A673 (cell line): ENCODE measurements at places on chromosomes 4 and X. TPM values are rescaled to one million over a fixed set of nuclear protein-coding genes. Genes with fewer than 3 reads are reported as not detected.

CCKAR gene
- not detected in 2 replicates for total RNA-seq

RAI2 gene
- not detected in 2 replicates for total RNA-seq

ANXA10 gene
- not detected in 2 replicates for total RNA-seq

ACE2 gene
- not detected in 2 replicates for total RNA-seq

RNF128 gene
- not detected in 2 replicates for total RNA-seq

NPY2R gene
- not detected in 2 replicates for total RNA-seq

NPY5R gene
- total RNA-seq, result 7.1 and 8.2 TPM in 2 replicates

RADX gene
- total RNA-seq, result not detected in 2 replicates

UGT2B11 gene
- total RNA-seq, result not detected in 2 replicates

ARFIP1 gene
- 29.8 and 30.4 TPM in 2 replicates for total RNA-seq

LPAR4 gene
- total RNA-seq, result 7.1 and 7.2 TPM in 2 replicates
